ENCODE measurements at places on chromosomes 12 and 14.

DNA sequence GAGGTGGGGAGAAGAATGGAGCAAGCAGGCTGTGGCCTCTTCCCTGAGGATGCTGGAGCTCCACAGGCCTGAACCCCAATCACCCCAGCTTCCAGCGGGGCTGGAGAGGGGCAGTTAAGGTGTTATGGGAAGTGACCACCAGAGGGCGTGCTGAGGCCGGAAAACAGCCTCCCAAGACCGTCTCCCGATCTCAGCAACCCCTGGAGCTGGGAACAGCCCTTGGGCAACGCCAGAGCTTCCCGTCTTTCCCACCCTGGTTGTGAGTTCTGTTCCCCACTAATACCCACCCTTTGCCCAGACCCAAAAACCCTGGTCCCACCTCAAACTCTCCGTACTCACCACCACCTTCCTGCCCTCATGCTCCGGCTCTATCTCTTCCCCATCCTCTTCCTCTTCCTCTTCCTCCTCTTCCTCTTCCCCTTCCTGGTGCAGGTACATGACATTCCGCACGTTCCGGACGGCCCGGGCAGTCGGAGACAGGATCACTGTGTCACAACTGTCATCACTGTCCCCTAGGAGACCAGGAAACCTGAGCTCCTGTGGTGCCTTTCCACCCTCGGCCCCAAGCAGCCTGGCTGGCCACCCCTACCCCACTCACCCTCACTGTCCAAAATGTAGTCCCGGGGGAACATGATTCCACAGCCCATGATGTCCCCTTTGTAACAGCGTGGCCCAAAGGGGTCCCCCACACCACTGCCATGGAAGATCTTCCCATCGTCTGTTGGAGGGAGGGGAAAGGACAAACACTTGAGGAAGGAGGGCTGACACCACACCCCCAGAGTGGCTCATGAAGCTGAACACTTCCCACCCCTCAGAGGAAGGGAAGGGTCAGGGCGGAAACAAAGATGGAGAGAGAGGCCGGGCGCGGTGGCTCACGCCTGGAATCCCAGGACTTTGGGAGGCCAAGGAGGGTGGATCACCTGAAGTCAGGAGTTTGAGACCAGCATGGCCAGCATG, 12.9 kb downstream of the SPRYD3 start:
- peak; percentile 45 for DNase-seq

GRCh38 chr12:48040354-48040753, 36.1 kb upstream of the COL2A1 start:
- no peak for DNase-seq

DNA sequence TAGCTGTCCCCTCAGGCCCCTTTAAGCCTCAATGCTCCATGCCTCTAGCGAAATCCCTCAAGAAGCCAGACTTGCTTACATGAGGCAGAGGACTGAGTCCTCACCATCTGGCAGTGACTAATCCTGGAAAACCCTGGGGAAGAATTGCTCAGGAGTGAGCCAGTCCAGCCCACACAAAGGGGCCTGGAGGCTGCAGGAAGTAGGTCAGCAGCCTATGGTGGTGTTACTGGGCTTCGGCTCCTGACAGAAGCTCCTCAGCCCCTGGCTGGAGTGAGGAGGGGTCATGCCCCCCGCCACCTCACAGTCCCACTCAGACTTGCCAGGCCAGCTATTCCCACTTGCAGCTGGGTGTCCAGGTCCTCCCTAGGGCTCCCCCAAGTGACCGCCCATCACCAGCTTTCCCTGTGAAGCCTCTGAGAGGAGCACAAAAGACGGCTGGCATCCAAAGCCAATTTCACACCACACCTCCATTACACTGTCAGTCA, 250.5 kb downstream of the DPF3 start:
- DNase-seq = no peak

GRCh38 chr14:77375164-77375950, 1.5 kb downstream of the TMED8 start:
- no peak for DNase-seq

DNA sequence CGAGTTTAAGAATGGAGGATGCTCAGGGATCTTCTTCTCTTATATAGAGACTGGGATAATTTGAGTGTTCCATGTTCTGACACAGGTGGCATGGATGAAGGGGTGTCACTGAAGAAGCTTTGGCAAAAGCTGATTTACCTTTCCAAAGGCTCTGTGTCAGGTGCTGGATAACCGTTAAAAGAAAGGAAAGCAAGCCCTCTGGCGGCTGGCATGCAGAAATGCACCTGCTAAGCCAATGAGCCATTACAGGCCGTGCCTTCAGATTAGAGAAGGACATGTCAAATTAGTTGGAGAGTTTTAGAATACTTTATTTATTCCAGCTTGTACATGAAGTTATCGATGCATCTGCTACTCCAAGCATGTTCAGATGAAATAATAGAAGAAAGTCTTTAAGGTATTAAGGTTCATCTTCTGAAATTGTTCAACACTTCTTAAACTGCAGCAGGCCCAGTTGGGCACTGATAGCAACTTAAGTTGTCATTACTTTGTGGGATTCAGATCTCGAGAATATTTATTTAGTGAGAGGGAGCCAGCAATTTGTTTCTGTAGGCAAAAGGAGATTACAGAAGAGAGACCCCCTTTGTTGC, 678.2 kb downstream of the NRXN3 start:
- no peak for DNase-seq

DNA sequence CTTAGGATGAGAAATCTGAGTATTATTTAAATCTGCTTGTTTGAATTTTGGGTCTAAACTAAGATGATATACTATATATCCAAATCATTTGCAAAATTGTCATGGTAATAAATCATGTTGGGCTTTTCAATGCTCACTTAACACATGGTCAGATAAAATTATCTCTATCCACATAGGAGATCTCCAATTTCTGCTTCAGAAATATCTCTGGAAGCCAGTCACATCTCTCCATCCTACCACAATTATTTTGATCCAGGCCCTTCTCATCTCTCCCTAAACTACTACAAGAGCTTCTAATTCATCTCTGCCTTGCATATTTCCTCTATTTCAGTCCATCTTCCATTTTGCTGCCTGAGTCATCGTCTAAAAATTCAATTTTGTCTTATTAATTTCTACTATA, 3.8 kb downstream of the DCN start:
- no peak for DNase-seq

GRCh38 chr12:112188130-112188830, 62.9 kb downstream of the TRAFD1 start:
- DNase-seq = no peak

GRCh38 chr12:127263621-127264020, 1003.3 kb upstream of the TMEM132C start:
- no peak for DNase-seq

GRCh38 chr14:88592031-88592430, 29.2 kb downstream of the ZC3H14 start:
- DNase-seq = no peak

GRCh38 chr14:99664058-99664936, 19.4 kb downstream of the HHIPL1 start:
- no peak for DNase-seq

GRCh38 chr14:99447739-99448138, 32.9 kb downstream of the SETD3 start:
- no peak for DNase-seq

- DNase-seq = no peak
Observed at GRCh38 chr12:7439579-7440505, 4.1 kb downstream of the CD163L1 start.

DNA sequence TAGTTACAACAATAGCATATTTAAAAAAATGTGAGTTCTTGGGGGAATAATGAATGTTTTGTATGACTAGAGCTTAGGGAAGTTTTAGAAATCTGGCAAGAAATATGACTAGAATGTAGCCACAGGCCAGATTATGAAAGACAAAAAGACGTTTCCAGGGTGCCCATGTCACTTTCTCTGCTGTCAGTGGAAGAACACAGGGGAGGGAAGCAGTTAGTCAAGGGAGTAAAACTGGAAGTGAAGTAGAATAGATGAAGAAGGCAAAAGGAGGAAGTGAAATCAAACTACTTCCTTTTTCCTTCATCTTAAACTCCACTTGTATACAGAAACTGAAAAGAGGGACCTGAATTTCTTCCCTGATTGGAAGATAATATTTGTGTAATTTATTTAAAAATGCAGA, 81.2 kb upstream of the ATP2B1 start:
- DNase-seq = no peak

DNA sequence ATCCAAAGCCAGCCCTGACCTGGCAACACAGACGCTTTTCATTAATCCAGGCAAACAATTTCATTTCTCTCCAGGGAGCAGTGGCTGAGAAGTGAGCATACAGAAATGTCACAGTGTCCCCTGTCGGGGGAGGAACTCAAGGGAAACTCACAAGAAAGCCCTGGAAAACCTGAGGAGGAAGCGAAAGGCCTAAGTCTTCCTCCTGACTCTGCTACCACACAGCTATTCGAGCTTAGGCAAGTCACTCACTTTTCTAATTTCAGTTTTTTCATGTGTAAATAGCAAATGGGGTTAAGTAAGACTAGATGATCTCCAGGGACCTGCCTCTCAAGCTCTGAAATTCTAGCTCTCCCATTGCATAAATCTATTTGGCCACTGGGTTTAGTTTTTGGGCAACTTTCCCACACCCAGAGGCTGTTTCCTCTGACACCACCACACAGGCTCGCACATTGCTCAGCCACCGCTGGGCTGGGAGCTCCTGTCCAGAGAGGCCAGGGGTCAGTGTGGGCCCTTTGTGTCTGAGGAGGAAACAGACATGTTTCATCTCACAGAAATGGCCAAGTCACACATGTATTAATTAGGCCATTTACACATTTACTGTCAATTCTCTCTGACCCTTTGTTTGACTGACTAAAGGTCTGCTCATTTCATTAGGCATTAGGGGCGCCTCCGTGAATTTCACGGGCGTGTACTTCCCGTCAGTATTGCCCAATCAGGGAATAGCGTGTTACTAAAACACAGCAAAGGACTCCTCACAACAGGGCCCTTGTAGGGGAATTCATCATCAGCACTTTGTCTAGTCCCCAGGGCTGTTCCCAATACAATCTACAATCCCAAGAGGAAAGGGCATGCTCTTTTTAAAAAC, 9.8 kb upstream of the PNMA1 start:
- no peak for DNase-seq

DNA sequence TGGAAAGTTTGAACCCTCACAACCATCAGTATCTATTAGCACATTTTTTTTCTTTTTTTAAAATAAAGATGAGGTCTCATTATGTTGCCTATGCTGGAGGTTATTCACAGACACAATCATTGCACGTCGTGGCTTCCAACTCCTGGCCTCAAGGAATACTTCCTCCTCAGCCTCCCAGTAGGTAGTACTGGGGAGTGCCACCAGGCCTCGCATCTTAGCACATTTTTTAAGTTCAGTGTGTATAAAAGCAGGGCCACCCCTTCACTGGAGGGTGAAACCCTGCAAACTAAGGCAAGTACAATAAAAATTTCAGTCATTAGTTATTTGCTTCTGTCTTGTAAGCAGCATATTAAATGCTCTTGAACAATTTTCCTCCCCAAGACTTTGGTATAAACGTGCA, 114.2 kb upstream of the SINHCAF start:
- DNase-seq = no peak

GRCh38 chr12:82866946-82867345, 180.2 kb downstream of the TMTC2 start:
- DNase-seq = no peak

DNA sequence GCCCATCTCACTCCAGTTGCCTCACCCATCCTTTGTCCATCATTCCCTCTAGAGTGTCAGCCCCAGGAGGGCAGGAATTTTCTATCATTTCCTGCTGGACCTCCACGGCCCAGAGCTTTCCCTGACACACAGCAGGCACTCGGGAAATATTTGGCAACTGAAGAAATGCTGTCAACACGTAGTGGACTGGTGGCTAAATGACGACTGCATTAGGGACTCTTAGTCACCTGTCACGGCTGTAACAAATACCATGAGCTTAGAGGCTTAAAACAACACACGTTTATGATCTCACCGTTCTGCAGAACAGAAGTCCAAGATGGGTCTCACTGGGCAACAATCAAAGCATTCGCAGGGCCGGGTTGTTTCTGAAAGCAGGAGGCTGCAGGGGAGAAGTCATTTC, 91.3 kb downstream of the PHETA1 start:
- no peak for DNase-seq

DNA sequence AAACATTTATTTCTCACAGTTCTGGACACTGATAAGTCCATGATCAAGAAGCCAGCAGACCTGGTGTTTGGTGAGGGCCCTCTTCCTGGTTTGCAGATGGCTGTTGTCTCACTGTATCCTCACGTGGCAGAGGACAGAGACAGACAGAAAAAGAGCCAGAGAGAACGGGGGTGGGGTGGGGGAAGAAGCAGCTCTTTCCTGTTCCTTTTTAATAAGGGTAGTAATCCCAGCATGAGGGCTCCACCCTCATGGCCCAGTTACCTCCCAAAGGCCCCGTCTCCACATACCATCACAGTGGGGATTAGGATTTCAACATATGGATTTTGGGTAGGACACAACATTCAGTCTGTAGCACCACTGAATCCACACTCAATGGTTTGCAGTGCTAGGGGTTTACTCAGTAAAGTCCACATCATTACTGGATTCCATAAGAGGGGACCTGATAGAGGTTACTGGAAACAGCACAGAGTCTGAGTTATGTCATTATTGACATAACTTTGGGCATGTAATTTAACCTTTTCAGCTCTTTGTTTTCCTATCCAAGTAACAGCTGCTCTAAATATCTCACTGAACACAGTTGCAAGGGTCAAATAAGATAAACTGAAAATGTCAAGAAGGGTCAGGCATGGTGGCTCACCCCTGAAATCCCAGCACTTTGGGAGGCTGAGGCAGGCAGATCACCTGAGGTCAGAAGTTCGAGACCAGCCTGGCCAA, 53.2 kb downstream of the RPAP3 start:
- no peak for DNase-seq
